M059J (cell line): ENCODE measurements at places on chromosomes 2 and 18. TPM values are rescaled to one million over a fixed set of nuclear protein-coding genes. Genes with fewer than 3 reads are reported as not detected.
A peak's percentile ranks its signal among the peaks of the same experiment; 100 is the strongest.

Gene GCG
- not detected in 2 replicates for total RNA-seq

Gene SLC9A4
- total RNA-seq = not detected in 2 replicates

DNA sequence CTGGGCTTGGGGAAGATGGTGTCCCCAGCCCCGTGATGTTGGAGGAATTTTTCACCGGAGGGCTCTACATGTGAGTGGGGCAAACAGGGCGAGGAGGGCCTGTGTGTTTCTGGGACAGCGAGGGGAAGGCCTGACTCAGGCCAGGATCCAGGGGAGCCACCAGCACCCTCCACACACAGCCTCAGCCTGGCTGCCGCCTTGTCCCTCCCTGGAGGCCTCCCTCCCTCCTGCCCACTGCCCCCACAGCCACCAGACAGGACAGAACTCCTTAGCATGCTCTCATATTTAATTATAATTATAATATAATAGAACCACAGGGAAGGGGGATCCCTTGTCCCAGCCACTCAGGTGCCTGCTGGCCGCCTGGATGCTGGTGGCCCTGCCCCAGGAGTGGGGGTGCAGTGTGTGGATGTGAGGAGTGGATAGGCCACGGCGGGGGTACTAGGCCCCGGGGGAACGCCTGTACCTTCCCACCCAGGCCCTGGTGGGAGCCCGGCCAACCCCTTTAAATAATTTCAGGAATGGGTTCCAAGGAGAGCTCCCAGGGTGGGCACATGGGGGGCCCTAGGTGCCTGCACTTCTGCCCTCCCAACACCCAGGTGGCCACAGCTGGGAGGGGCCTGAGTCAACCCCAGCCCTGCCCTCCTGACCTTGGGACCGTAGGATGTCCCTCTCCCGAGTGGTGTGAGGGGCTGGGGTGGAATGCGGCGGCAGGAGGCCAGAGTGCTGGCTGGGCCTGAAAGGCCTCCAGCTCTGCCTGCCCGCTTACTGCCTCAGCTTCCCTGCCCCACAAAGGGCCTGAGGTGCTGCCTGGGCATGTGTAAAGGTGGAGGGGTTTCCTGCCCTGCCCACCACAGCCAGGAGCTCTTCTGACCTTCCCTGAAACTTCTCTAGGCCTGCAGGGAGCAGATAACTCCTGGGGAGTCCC lies 8.8 kb downstream of the PDCD1 start:
- DNase-seq = no peak

GRCh38 chr2:182207049-182207746 lies 219.6 kb downstream of the PDE1A start:
- DNase-seq = peak; percentile 18

Gene PLB1
- 0.91 and 1.5 TPM in 2 replicates for total RNA-seq

Gene KLHL14
- total RNA-seq = not detected in 2 replicates

Gene C1GALT1C1L
- total RNA-seq = 0.89 and 2.4 TPM in 2 replicates

- DNase-seq = no peak
Observed at GRCh38 chr18:76345901-76346300, 149.1 kb downstream of the ZNF516 start.

Gene CNRIP1
- 22.6 and 27.2 TPM in 2 replicates for total RNA-seq

- DNase-seq = peak; percentile 40
Observed at GRCh38 chr18:61957801-61958516, 65.2 kb upstream of the RNF152 start.

DNA sequence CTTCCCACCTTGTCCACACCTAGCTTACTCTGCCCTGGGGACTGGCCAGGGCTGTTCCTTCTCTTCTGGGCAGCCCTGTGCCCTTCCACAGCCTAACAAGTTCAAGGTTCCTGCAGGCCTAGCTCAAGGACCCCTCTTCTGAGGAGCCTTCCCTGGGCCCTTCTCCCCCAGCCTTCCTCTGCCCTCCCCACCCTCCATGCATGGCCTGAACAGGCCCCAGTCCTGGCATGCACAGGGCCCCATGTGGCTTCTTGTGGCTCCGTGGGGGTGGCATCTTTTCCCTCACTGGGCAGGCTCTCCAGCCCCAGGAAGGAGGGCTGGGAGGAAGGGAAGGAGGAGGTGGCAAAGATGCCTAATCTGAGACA lies 162.9 kb downstream of the CELF4 start:
- DNase-seq = no peak

- DNase-seq = no peak
Observed at GRCh38 chr2:236341721-236342120, 77.5 kb upstream of the ASB18 start.

- DNase-seq = peak; percentile 29
Observed at GRCh38 chr2:206084870-206085741, 868 bp downstream of the INO80D start.

GRCh38 chr2:20596193-20596972 lies 54.5 kb downstream of the HS1BP3 start:
- DNase-seq = no peak

Gene MROH2A
- not detected in 2 replicates for total RNA-seq

DNA sequence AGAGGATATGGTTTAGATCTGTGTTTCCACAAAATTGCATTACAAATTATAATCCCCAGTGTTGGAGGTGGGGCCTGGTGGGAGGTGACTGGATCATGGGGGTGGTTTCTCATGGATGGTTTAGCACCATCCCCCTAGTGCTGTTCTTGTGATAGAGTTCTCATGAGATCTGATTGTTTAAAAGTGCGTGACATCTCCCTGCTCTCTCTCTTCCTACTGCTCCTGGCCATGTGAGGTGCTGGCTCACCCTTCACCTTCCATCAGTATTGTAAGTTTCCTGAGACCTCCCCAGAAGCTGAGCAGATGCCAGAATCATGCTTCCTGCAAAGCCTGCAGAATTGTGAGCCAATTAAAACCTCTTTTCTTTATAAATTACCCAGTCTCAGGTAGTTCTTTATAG lies 33.1 kb downstream of the LHCGR start:
- DNase-seq = peak; percentile 48

Gene SFTPB
- not detected in 2 replicates for total RNA-seq
